ENCODE measurements at places on chromosomes 2 and 18.

GRCh38 chr2:227411320-227411989, 23.7 kb upstream of the SCYGR1 start:
- DNase-seq = peak; percentile 9

- no peak for DNase-seq
These were observed 91.9 kb upstream of the OTOS start for GRCh38 chr2:240232264-240232915.

GRCh38 chr2:184463102-184463865, 135.0 kb upstream of the ZNF804A start:
- no peak for DNase-seq

DNA sequence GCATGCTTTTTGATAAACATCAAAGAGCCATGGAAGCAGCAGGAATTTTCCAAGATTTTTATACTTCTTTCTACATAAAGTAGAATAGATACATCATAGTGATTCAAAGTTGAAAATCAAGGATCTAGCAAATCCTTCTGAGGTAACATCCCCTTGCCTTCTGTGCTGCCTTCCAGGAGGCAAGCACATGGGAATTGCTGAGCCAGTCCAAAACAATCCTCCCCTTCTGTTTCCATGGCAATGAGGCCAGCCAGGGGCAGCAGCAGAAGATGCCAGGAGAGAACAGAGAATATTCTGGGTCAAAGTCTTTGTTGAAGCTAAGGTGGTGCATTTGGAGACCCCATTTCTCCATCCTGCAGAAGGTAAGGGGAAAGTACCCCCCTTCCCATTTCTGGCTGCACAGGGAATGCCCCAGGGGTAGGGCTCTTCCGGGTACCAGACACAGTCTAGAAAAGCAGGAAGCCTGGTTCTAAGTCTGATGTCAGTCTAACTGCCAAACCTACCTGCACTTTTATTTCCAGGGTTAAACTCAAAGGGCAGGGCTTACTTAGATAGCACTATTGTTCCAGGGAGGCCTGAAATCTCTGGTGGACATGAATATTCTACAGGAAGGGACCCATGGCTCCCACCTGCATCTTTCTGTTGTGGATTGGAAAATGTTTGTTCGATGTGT, 22.1 kb downstream of the CENPA start:
- no peak for DNase-seq

DNA sequence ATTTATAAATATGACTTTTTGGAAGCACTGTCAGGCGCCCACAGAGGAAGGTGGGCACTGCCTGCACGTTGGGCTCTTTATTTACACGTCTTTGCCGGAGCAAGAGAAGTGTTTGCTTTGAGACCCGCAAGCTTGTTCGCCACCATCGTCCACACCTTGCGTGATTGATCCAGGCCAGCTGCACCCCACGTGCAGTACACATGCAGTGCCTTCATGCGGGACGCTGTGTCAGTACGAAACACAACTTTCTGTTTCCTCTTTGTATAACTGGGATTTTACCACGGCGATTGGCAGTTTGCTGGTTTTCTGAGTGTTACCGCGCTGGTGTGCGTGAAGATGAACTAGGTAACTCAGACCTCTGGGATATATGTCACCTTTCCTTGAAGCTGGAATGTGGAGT, 571.0 kb upstream of the SALL3 start:
- DNase-seq = no peak

- no peak for DNase-seq
These were observed 62.4 kb upstream of the TNP1 start for GRCh38 chr2:216922175-216922780.

- no peak for DNase-seq
These were observed 504 bp downstream of the ASAP2 start for GRCh38 chr2:9206991-9207640.

DNA sequence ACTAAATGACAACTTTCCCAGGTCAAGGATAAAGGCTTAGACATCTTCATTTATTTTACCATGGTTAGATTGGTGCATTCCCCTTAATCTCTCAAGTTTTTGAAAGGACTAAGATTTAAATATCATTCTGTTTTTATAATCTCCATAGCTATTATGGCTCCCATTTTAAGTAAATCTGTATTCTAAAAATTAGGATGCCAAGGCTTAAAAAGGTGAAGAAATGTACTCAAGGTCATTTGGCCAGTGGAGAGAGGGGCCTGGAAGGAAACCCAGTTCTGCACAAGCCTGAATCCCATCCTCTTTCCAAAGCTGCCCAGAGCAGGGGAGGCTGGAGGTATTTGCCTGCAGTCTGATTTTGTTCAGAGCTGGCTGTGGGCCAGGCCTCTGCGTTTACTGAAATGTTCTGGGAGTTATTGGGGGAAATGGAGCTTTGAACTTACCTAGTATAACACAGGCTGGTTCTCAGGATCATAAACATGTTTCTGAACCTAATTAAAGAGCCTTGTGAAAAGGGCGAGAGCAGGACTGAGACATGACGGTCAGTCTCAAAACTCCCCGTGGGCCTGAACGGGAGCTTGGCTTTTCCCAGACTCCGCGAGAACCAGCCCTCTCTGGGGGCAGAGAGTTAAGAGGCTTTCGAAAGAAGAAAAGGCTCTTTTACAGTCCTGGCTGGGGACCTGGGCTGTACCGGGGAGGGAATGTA, 85.6 kb downstream of the DDX1 start:
- no peak for DNase-seq

DNA sequence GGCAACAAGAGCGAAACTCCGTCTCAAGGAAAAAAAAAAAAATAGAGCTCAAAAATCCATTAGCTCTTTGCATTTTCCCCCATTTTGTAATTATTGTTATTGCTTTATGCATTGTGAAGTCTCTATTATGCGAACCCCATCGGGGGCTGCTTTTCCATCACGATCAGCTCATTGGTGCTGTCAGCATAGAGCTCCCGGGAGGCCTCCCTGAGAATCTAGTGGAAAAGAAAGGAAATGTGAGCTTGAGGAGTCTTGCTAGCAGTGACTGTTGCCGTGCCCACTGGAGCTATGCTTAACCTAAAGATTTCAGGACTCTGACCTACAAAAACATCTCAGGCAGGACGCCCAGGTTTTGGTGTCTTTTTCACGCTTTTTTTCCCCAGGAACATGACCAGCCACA, 102.6 kb upstream of the NDUFV2 start:
- DNase-seq = no peak

- no peak for DNase-seq
These were observed 19.9 kb downstream of the PTH2R start for GRCh38 chr2:208426412-208427045.

DNA sequence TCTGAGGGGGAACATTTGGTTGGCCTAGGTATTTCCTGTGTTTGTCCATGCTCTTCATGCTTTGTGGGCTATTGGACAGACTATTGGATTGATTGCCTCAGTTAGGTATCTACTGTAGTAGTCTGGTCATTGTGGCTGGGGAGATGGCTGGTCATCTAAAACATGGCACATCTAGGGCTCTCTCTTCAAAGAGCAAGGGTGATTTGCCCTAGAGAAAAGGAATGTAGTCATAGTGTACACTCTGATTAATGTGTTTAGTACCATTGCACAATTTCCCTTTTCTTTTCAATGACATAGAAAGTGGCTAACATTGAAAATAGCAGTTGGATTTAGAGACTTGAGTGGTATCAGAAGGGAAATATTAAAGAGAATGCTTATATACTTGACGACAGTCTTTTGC, 114.3 kb downstream of the LCLAT1 start:
- DNase-seq = no peak

- no peak for DNase-seq
These were observed 237.5 kb downstream of the TWIST2 start for GRCh38 chr2:239085201-239085992.

GRCh38 chr18:47686806-47687205, 243.7 kb downstream of the SMAD2 start:
- no peak for DNase-seq

GRCh38 chr2:21916934-21917522, 793.3 kb downstream of the TDRD15 start:
- no peak for DNase-seq

- DNase-seq = no peak
These were observed 182.5 kb downstream of the TMEM163 start for GRCh38 chr2:134536296-134536695.

- no peak for DNase-seq
These were observed 137.7 kb downstream of the THADA start for GRCh38 chr2:43458014-43458628.

DNA sequence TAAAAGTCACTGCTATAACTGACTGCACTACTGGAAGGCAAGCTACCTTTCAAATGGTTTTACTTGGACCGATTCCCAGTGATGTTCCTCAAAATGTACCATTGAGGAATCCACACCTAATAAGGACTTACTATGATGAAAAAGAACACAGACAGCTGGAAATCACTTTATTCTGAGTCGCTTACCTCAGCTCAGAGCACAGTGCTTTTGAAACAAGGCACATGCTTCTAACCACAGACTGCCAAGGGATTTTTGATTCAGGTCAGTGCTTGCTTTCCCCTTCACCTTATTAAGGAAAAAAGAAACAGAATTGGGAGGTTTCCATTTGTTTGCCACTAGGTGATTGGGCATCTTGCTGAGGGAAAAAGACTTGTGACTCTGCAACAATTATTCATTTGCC, 707.5 kb upstream of the FSHR start:
- no peak for DNase-seq

GRCh38 chr2:99552529-99552928, 62.7 kb upstream of the REV1 start:
- no peak for DNase-seq

DNA sequence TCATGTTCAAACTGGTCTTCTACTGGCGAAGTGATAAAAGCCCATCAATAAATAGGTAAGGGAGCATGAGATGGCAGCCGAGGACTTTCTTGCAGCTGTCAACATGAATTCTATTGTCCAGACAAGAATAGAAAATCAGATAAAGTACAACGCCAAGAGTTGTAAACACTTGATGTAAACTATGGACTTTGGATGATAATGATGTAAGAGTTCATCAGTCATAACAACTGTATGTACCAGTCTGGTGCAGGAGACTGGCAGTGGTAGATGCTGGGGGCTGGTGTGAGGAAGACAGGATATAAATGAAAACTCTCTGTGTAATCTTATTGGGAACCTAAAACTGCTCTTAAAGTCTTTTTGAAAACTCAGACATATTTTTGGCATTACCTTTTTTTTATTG, 155.9 kb upstream of the RASGRP3 start:
- no peak for DNase-seq

Data from CD8-positive, alpha-beta T cell (primary cell).